ENCODE measurements at places on chromosomes 4 and X.

DNA sequence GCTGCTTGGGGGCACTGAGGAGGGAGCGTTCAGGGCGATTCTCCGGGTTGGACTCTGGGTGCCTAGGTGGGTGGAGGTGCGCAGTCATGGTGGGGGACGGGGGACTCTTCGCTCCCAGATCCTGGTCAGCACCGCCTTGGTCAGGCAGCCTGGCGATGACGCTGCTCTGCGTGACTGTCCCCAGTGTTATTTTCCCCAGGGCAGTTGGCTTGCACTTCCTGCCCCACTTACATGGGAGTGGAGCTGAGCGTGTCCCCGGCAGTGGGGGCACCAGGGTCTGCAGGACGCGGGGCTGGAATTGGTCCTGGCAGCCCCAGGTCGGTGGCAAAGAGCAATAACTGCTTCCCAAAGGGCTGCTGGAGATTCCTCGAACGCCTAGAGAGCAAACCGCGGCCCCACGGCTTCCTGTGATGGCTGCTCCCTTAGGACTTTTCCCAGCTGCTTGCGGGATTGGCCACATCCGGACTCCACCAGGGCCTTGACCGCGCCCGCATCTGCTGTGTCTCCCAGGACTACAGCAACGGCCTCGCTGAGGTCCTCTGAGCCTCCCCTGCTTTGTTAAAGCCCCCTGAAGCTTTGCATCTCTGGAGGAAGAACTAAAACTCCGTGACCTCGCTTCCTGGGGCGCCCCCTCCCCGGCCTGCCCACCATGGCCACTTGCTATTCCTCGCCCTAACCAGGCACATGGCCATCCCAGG lies 35.3 kb upstream of the GPR78 start:
- DNase-seq: no peak

DNA sequence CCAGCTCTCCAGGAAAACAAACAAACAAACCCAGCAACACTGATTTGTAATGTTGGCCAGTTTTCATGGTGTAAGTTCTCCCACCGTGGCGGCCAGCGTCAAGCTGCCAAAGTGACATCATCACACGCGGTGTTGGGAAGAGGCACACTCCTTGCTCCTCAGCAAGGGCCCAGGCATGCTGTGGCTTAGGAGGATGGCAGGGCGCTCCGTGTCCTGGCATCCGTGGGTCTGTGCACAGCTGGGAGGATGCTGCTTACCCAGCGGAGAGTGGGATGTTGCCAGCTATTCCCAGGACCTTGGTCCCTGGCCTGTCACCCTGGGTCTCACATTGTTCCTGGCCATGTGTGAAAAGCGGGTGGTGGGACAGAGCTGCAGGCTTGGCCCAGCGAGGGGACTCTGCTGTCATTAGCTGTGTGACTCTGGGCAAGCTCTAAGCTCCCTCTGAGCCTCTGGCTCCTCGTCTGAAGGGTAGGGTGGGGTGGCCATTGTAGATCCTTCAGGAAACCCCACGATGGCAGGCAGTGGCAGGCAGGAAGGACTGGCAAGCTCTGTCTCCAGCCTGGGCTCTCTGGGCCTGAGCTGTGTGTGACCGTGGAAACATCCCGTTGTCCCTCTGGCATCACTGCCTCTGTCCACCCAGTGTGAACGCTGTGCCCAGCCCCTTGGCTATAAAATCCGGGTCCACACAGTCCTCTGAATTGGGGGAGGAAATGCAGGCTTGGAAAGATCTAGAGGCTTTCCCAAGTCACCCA lies 10.8 kb downstream of the PSAPL1 start:
- no peak for DNase-seq

- DNase-seq: no peak
These were observed 114.5 kb downstream of the FAM53A start for GRCh38 chr4:1569461-1570151.

GRCh38 chrX:13759152-13759718 lies 24.7 kb downstream of the OFD1 start:
- DNase-seq: no peak

DNA sequence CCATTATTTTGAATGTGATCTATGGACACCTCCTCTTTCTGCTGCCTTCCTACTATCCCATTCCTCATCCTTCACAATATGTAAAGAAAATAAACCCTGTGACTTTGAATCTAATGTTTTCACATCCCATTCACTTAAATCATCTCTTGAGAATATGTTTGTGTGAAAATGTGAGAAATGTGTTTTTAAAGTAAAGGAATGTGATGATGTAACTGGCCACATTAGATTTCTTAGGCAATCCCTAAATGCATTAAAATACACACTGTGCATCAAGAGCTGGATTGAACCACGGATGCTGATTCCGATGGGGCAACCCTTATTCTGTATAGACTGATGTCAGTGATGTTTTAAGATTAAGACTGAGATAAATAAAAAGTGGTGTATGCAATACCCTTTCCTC lies 558.9 kb upstream of the TENM3 start:
- DNase-seq: no peak

DNA sequence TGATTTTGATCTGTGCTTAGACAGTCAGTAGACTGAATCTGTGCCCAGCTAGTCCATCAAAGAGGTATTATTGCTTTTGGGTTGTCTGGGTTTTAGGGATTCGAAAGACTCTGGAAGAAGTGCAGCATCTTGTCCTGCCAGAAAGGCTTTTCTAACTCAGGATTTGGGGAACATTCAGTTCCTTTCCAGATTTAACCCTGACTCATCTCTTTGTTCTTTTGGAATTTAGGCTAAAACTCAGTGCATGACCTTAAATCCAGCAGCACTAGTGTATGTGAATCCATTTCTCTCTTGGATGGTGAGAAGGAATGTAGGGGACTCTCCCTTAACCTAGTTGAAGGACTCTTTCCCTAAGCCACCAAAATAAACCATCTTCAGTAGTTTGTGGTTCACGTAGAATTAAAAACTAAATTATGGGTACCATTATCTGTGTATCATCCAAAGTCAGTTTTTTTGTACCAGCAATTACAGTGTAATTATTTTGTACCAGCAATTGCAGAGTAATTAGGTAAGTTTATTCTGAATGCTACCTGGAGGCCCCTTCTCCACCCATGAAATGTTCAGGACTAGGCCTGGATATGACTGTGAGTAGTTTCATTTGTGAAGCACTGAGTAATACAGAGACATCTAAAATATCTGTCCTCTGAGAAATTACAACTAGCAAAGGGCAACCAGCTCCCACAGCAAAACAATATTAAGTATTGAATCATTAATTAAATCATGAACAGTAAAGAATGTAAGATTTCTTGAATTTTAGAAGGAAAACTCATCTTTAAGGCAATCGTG lies 384.0 kb downstream of the TMA16 start:
- no peak for DNase-seq

DNA sequence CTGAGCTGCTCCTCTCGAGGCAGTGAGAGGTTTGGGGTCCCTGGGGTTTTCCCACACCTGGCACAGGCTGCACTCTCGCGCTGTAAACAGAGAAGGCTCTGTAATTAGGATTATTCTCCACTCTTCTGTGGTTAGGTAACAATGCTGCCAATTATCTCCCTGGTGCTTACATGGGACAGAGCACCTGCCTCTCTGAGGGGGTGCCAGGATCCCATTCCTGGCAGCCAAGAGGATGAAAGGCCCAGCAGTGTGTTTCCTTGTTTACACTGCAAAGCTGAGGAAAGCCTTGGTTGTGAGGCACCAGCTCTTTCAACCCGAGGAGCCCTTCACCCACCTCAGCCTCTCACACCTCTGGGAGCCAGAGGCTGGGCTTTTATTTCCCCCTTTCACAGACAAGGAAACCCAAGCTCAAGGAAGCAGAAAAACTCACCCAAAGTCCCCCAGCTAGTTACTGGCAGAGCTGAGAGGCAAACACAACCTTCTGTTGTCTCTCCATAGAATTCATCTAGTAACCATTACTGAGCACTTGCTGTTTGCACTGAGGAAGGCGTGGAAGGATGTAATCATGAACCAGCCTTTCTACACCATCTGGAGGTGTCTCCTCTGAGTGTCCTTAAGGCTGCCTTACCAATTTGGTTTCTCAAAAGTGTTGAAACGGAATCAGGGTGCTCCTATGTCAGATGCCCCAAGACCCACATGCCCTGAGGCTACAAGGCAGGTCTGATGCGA lies 39.7 kb upstream of the PROM1 start:
- no peak for DNase-seq

DNA sequence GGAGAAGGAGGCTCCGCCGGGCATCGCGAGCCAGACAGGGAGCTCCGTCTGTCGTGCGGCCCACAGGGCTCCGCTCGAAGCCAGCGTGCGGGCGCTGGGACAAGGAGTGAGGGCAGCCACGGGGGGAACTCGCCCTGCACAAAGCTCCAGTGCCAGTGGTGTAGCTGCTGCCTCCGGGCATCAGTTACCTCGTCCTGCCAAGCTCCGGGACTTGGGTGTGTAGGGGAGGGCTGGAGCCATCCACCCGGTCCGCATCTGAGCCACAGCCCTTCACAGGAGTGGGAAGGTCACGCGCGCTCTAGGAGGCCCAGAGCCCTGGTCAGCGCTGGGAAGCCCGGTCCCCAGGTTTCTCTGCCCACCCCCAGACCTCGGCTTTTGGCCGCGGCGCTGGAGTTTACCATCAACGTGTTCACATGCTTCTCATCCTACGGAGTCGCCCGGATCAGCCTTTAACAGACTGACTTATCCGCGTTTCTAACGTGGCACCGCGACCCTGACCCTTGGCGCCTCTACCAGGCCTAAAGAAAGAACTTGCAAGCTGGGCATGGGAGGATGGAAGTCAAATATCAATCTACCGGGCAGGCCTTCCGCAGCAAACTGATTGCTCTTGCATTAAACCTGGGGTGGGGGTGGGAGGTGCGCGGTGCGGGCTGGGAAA lies 8.4 kb upstream of the PRDM8 start:
- DNase-seq: no peak

- DNase-seq: no peak
These were observed 67.6 kb downstream of the POLA1 start for GRCh38 chrX:24761306-24761705.

DNA sequence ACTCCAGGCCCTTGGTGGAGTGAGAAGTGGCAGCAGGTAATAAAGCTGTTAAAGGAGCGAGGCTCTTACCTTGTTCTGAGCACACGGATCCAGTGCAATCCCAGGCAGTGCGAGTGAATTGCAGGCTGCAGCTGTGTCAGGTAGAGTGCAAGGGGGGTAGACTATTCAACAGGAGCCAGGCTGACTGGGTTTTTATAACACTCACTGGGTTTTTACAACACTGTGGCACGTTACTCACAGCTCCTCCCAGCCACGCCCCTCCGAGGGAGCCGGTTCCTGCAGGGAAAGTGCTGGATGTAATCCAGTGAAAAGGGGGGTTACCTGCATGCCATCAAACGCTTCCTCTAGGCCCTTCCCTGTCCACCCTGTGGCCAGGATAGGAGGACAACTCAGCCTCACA lies 358 bp downstream of the FGFBP1 start:
- DNase-seq: peak; percentile 34

DNA sequence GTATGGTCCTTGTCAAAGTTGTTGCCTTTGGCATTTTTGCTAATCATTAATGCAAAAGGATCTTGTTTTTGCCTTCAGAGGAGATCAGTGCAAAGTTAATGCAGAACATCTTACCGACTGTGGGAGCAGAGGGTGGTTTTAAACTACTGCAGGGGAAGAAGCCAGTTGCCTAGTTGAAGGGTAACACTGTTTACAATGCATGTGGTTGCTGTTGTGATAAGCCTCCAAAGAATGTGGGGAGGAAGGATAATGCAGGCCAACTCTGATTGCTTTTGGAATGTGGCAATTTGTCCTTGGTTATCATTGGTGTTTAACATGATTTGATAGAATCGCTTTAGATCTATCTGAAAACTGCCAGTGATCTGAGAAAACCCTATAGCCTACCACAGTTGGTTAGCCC lies 204.3 kb upstream of the TLL1 start:
- DNase-seq: no peak

GRCh38 chrX:15349046-15349445 lies 13.7 kb upstream of the PIGA start:
- peak; percentile 39 for DNase-seq

DNA sequence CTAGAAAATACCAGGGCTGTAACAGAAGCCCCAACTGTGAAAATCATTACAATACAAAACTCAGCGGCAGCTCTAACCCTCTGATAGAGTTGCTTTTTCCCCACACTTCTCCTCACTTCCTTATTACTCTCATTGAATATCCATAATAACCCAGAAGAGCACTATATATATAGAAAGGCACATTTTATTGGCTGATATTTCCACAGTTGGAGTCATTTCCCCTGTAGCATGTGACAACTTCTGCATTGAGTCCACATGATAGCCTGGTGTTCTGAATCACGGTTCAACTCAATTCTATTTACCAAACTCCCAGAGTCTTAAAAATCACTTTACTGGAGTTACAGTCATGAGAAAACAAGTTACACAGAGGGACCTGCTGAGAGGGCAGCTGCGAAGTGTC lies 46.6 kb upstream of the NWD2 start:
- DNase-seq: no peak

DNA sequence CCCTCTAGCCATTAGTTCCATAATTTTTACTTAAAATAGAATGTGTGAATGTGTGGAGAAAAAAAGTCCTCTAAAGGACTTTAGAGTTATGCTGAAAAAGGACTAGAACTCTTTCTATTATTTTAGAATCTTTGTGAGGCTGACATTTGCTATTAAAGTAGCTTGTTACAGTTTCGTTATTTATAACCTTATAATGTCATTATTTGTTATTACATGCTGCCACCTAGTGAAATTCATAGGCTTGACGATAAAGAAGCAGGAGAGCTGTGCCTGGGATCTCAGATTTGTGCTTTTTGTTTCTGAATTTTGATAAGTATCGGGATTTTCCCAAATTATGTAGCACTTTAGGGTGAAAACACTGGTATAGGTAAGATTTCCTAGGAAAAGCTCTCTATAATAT lies 38.5 kb upstream of the TAPT1 start:
- peak; percentile 35 for DNase-seq

GRCh38 chr4:154854362-154854761 lies 73.3 kb downstream of the RBM46 start:
- peak; percentile 16 for DNase-seq

DNA sequence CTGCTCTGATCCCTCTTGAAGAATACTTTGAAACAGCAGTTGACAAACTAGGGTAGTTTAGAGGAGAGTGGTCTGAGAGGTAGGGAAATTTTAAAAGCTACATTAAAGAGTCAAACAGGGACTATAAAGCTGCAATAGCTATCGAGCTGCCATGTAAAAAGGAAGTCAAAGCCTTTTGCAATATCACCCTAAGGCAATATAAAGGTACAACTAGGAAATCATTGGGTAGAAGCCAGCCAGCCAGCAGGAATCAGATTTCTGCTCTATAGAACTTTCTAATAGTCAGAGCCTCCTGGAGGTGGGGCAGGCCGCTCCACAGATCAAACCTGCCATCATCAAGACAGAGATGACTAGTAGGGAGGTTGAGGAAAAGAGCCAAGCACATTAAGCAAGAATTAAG lies 15.2 kb upstream of the PHOX2B start:
- DNase-seq: no peak

GRCh38 chrX:153612413-153612812 lies 13.5 kb upstream of the CCNQ start:
- DNase-seq: no peak

DNA sequence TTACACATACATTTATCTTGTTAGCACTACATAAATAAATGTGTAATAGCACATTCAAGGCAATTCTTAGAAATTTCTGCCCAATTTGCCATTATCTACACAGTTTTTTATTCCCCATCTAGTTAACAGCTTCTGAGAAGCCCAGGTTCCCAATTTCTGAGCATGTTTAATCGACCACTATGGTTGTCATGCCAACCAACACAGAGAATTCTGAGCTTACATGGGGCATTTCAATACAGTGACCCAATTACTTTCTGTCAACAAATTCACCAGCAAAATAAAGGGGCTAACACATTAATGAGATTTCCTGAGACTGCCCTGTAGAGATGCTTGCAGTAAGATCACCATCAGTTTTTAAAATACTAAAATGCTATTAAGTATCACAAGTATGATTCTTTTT lies 22.0 kb downstream of the GPM6A start:
- no peak for DNase-seq
